ENCODE measurements at places on chromosomes 12 and 14.

DNA sequence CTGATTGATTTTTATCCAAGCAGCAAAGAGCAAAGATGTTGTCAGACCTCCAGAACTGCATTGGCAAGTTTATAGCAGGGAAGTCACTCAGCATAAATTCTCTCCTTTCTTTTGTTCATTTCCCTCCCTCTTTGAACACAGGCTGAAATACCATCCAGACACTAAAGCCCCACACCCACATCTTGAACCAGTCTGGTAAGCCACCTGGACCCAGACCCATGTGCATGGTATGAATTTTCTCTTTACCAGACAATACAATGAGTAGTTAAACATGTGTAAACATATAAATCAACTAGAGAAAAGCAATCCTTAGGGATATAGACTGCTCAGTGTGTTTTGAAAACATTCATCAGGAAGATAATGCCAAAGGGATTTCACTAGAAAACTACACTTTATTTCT lies 488.3 kb upstream of the FLRT2 start:
- DNase-seq: no peak

DNA sequence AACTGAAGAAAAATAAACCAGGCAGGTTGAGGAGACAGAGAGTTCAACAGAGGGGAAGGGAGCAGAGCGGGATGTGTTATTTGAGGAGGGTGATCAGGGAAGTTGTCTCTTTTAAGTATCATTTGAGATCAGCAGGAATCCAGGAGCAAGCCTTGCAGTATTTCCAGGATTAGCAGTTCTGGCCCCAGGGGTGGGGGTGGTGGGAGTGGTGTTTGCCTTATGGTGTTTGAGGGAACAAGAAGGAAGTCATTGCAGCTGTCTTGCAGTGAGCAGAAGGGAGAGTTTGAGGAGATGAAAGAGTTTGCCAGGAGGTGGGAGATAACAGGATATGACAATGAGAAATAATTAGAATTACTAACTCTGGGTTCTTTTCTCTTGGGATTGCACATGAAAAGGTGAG lies 418.6 kb downstream of the NELL2 start:
- DNase-seq: no peak

DNA sequence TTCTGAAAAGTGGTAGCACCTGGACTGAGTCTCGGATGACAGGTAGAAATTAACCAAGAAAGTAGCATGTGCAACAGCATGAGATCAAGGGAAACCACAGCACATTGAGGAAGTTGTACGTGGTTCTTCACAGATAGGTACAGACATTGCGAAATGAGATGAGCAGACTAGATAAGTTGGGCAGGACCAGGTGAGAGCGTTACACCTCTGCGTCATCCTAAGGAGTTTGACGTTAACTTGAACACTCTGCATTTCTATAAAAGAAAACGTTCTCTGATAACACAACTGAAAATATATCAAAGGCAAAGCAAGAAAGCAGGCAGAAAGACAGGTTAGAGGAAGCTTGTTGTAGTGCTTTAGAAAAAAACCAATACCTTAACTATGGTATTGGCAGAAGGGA lies 98.5 kb upstream of the RASSF8 start:
- DNase-seq: no peak

- no peak for DNase-seq
Observed at GRCh38 chr12:7868391-7868790, 4.3 kb downstream of the SLC2A14 start.

DNA sequence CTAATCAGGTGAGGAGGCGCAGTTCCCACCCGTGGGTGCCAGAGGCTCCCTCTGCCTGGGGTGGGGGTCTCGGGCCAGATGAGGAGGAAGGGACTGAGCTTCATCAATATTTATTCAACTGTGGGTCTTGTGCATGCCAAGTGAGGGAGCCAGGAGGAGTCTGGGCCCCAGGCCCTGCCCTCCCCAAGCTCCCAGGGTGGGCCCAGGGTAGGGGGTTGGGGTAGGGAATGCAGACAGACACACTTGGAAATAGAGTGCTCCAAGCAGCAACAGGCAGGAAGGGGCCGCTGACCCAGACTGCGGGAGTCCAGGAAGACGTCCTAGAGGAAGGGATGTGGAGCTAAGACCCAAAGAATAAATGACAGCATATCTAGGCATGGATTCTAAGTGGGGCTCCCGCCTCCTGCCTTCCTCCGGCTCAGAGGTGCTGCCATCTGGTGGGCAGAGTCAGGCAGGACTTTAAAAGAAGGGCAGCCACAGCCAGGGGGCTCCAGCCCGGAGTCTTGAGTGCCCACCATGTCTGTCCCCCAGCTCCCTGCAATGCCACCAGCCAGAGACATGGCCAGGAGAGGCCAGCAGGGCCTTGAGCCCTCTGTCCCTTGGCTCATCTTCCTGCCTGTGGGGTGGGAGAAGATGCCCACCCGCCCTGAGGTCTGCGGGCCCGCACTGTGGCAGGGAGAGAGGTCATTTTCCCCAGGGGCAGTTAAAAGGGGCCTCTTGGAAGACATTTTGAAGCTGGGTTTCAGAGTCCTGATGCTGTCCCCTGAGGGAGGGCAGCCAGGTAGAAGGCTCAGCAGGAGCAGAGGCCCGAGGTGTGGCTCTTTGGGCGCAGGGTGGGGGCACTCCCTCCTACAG lies 70.1 kb downstream of the PHETA1 start:
- peak; percentile 13 for DNase-seq

DNA sequence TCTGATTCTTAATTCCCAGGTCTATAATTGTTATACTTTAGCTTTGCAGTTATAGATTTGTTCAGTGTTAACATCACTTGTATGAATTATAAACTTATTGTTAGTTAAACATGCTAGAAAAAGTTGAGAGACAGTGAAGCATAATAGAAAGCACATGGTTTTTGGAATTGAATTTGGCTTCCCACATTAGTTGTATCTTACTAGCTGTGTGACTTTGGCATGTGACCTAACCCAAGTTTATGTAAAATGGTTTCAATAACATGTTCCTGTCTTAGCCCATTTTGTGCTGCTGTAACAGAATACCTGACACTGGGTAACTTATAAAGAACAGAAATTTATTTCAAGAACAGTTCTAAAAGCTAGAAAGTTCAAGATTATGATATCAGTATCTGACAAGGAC lies 146.3 kb downstream of the PDE3A start:
- no peak for DNase-seq

DNA sequence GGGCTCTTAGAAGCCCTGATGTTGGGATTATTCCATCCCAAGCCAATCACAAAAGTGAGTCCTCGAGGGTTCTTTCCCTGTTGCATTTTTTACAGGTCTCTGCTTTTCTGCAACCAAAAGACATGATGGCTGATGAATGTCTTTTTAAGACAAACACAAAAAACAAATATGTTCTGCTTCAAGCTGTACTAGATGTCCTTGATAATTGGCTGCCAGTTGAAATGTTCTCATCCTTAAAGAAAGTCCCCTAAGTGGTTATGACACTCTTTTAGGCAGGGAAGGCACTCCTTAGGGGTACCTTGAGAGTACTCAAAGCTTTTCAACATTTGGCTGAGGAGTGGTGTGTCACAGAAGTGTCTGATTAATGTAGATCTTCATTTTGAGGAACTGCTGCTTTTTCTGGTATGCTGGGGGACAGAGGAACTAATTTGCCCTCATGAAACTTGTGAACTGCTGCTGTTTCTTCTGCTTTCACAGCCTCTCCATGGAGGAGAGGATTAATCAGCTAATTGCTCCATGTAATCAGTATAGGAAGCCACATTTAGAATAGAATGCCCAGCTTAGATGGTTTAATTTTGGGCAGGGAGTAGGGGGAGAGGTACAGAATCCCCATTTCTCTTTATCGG lies 22.8 kb upstream of the IGF1 start:
- DNase-seq: no peak
